ENCODE measurements at places on chromosomes 7 and 10.

GRCh38 chr7:4042402-4043045 lies 639.6 kb upstream of the FOXK1 start:
- DNase-seq = no peak

- DNase-seq = no peak
Measured at GRCh38 chr7:89798599-89798996, 355.7 kb upstream of the STEAP1 start.

- peak; percentile 21 for DNase-seq
Measured at GRCh38 chr10:22713853-22714478, 412 bp downstream of the PIP4K2A start.

GRCh38 chr10:3775696-3776551 lies 9.1 kb downstream of the KLF6 start:
- DNase-seq = peak; percentile 60

GRCh38 chr7:508461-509170 lies 11.0 kb downstream of the PDGFA start:
- no peak for DNase-seq

DNA sequence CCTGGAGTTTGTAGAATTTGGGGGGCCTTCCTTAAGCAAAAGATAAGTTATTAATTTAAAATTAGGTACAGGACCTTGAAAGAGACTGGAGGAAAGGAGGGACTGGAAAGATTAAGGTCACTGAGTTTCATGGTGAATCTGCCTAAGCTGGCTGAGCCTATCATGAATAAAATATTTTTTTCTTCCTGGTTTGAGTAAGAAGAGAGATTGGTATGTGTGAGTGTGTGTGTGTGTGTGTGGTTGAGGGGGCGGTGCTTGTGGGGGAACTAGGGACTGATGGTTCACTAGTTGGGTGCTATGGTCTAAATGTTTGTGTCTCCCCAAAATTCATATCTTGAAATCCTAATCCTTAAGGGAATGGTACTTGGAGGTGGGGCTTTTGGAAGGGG lies 142.5 kb upstream of the PRKCQ start:
- peak; percentile 64 for DNase-seq

GRCh38 chr7:26188206-26188956 lies 12.2 kb downstream of the HNRNPA2B1 start:
- no peak for DNase-seq

DNA sequence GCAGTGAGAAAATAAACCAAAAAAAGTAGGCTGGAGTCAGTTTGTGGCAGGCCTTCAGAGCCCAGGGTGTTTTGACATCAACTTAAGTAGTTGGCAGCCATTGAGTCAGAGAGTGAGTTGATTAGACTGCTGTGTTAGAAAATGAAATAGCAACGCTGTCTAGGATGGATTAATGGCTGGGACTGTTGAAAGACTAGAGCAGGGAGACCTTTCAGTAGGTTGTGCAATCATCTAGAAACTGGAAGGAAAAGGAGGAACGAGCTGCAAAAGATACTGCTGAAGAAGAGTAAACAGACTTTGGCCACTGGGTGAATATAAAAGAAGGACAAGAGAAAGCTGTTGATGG lies 28.6 kb upstream of the TRIL start:
- DNase-seq = peak; percentile 90

- no peak for DNase-seq
Measured at GRCh38 chr7:141014125-141014523, 628 bp downstream of the MRPS33 start.

- no peak for DNase-seq
Measured at GRCh38 chr10:30917789-30918188, 113.9 kb downstream of the ZNF438 start.

GRCh38 chr7:87448388-87448787 lies 27.1 kb downstream of the ABCB4 start:
- DNase-seq = no peak

- DNase-seq = no peak
Measured at GRCh38 chr10:130108934-130109604, 1.6 kb downstream of the C10orf143 start.

DNA sequence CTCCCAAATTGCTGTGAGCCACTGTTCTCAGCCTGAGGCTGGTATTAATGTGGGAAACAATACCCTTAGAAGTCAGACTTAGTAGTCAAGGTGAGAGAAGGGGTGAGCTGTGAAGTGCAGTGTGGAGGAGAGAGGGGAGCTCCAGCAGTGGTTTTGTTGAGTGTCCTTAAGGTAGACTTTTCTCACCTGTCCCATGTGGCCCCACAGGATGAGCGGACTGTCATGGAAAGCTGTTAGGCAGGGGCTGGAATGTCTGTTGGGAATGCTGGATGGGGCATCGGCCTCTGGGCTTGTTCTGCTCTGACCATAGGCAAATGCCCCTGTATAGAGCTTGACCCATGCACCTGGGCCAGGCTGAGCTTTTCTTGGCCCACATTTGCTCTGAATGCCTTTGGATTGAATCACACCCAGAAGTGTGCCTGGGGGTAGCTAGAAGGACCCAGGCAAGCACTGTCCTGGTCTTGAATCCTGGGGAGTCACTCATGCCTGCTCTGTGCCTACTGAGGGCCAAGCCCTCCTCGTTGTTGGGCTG lies 36.3 kb upstream of the SH2D4B start:
- DNase-seq = no peak

- no peak for DNase-seq
Measured at GRCh38 chr10:61529208-61529607, 76.0 kb upstream of the TMEM26 start.

DNA sequence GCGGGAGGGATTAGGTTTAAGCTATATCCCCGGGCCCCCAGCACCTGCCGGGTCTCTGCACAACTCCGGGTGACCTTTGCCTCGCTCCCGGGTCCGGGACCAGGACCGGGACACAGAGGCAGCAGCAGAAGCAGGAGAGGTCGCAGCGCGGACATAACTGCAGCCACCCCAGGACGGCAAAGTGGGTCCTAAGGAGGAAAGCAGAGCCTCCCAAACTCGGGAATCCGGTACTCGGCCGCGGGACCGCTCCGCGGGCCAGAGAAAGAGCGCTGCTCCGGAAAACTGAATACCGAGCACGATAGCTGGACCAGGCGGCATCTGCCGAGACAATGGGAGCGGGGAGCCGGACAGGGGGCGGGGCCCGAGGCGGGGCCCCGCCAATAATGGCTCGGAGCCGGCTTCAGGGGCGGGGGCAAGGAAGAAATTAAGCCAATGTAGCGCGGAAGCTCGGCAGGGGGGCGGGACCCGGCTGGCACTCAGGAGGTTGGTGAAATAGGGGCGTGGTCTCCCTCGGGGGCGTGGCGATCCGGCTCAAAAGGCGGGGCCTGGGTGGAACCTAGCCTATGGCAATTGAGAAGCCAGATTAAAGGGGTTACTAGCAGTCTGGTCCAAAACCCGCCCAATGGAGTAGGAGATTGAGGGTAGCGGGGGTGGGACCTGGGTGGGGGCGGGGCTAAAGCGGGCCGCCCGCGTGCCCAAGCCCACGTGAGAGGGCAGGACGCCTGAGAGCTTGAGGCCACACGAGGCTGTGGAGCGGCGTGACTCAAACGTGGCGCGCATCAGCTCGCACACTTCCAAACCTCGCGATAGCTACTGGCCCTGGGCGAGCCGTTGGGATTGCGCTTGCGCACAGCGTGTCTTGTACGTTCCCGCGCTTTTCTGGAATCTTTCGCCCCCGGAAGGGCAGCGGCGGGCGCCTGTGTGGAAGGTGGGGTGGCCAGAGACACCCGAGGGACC lies at the start of the genes GPC2 and STAG3:
GPC2 (minus strand) TSS at position 337 of the 957 bp plus-strand sequence; CDS start at position 155, 182 bp downstream.
STAG3 (plus strand) TSS at position 874 of the 957 bp plus-strand sequence. CDS start 2,639 bp downstream, outside the sequence.
- peak; percentile 97 for DNase-seq

- peak; percentile 81 for DNase-seq
Measured at GRCh38 chr7:73999664-74000435, 28.1 kb upstream of the ELN start.

DNA sequence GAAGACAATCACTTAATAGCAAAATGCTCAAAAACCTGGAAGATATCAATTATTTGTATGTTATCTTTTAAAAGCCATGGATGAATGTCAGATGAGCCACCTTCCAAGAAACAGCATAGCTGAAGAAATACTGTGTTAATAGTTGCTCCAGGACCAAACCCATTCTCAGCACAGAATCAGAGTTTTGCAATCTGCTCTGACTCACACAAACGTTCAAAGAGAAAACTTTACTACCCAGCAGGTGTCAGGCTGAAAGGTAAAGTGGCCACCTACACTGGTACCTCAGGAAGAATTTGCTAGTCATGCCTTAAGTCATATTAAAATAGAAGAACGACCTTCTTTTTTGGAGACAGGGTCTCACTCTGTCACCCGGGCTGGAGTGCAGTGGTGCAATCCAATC lies 526.5 kb downstream of the PARD3 start:
- DNase-seq = no peak

GRCh38 chr10:128855618-128856428 lies 611.2 kb upstream of the MGMT start:
- no peak for DNase-seq

GRCh38 chr7:1238450-1238882 lies 5.8 kb downstream of the UNCX start:
- no peak for DNase-seq

DNA sequence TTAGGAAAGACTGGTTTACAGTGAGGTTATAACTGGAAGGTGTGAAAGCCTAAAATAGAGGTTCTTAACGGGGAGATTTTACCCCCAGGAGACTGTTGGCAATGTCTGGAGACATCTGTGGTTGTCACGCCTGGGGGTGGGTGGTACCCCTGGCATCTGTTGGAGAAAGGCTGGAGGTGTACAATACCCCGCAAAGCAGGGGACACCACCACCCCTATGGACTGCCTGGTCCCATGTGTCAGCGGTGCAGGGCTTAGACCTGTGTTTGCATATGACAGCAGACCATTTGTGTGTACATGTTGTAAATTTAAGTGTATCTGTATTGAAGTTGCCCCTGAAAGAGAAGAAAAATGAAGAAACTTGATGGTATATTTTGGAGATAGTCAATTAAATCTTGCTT lies 9.8 kb downstream of the LRRC27 start:
- no peak for DNase-seq

GRCh38 chr10:12503311-12503710 lies 154.0 kb downstream of the CAMK1D start:
- DNase-seq = no peak

DNA sequence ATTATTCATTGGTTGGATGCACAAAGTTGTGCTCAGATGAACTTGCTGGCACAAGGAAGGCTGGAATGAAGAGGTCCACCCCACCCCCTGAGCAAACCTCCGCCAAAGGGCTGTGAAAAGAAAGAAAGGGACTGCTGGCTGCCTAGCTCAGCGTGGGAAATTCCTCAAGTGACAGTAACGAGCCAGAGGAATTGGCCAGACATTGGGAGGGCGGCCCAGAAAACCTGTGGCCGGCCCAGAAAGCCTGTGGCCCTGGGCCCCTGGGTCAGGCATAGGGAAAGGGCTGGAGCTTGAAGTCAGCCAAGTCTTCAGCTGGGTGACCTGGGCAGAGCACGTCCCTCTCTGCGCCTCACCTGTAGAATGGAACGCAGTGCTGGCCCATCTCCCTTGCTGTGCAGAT lies 30.6 kb upstream of the CTBP2 start:
- no peak for DNase-seq

DNA sequence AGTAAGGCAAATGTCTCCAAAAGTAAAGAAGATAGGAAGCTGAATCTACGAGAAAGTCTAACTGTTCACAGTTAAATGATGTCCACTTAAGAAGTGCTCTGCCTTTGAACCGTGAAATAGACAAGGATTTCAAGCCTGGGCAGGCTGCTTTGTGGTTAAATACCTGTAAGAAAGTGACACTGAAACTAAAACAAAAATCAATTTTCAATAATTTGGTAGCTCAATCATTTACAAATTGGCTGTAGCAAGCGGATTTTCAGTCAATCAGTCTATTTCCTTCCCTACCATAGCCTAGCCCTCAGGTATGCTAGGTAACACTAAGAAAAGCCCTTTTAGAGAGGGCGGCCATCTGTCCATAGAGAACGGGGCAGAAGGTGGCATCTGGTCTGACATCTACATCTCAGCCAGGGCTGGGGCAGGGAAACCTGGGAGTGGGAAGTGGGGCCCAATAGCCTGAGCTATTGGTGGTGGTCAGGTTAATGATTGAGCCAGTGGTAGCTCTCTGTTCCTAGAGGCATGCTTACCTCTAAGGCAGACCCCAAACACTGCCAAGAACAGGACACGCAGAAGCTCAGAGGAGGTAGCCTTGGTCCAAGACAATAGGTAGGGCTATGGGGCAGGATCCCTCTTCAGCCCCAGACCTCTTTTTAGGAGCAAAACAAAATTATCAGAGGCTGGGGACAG lies 223.2 kb downstream of the CCSER2 start:
- DNase-seq = no peak

DNA sequence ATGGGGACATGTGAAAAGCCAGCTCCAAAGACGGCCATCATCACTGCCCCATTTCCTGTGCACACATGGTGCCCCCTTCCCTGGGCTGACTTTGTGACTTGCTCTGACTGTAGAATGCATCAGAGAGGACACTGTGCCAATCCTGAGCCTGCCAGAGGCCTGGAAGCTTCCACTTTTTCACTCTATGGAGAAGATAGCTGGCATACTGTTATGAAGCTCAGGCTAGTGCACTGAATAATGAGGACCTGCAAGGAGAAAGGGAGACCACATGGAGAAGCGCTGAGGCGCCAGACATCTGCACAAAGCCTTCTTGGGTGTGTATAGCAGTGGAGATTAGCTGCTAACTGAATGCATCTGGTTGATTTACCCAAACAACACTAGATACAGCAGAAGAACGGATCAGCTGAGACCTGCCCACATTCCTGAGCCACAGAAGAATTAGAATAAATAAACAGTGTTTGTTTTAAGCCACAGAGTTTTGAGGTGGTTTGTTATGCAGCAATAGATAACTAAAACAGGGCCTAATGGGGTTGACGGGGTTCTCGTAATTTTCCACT lies 58.9 kb upstream of the C10orf90 start:
- no peak for DNase-seq

GRCh38 chr10:28808693-28809092 lies 131.4 kb downstream of the BAMBI start:
- DNase-seq = no peak

- no peak for DNase-seq
Measured at GRCh38 chr7:105151152-105151551, 137.1 kb downstream of the KMT2E start.

DNA sequence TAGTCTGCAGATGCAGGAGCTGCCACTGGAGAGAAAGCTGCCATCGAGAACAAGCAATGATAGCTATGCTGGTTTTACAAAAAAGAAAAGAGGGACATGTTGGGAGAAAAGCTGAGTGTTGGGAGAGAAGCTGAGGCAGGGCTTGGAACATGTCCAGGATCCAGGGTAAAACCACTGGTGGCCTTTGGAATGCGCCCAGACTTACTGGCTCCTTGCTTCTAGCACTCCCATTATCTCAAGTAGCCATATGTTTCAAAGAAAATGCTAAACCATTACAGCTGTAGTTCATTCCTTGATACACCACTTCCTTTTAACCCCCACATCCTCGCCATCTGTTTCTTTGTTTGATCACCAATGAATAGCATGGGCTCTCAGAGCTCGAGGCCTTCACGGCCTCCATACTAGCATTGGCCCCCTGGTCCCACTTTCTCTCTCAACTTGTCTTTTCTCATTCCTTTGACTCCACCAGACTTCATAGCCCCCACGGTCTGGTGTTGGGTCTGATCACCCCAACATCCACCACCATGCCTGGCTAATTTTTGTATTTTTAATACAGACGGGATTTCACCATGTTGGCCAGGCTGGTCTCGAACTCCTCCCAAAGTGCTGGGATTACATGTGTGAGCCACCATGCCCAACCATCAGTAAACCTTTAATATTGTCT lies 23.8 kb upstream of the PLAC9 start:
- DNase-seq = no peak

All from fibroblast of skin of abdomen (primary cell).